ENCODE measurements at places on chromosomes 7 and 10. TPM values are rescaled to one million over a fixed set of nuclear protein-coding genes. Genes with fewer than 3 reads are reported as not detected.

The MCM10 gene
- total RNA-seq, result 9.4 TPM

DNA sequence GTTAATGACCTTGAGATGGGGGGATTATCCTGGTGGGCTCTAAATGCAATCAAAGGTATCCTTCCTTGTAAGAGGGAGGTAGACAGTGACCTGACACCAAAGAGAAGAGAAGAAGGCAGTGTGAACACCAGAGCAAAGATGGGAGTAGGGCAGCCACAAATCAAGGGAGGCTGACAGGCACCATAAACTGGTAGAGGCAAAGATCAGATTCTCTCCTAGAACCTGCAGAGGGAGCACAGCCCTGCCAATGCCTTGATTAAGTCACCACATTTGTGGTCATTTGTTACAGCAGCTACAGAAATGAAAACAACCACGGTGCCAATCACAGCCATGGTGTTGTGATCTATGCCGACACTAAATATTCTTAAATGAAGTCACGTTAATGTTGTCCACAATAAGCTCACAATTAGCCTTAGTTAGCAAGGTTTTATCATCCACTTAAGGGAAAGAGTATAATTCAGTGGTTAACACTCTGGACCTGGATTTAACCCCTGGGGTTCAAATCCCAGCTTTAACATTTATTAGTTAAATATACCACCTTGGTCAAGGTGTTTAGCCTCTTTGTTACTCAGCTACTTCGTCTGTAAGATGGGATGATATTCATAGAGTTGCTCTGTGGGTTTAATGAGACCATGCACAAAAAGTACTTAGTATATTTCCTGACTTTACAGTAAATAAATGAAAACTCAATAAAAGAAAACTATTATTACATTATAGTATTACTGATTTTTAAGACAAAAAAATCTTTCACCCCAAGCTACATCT is 70.8 kb downstream of the SGMS1 start:
- peak; percentile 65 for DNase-seq

The CFAP69 gene
- 1.6 TPM for total RNA-seq

DNA sequence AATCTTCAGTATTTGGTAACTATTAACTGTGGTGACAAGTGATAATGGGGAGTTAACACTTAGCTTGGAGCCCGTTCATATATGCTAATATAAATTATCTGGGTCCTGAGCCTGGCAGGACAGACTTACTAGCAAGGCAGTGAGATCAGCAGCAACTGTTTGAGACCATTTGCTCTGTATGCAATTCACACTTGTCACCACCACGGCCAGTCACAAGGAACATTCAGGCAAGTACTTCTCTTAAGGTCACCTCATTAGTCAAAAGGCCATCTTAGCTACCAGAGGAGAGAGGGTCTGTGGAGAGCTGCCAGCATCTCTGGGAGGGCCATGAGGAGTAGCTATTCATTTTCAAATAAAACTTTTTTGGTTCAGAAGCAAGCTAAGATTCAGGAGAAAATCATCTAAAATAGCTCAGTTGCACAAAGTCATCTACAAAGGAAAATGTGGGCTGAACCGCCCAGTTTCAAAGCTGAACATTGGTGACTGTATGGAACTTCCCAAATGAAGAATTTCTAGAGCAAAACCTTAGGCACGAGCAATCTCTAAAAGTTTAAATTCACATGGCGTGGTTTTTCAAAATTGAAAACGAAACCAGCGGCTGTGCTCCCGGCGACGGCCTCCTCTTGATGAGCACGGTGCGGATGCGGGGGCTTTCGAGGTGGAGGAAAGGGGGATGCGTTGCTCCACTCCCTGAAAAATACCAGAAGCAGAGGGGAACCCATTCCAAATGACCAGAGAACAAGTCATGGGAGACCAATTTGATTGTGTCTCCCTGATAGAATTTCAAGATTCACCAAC is 233.5 kb upstream of the MGMT start:
- DNase-seq, result no peak

- DNase-seq, result peak; percentile 44
Observed at GRCh38 chr10:135601-136464, 578 bp downstream of the ZMYND11 start.

GRCh38 chr7:16419859-16420258 is 1.5 kb downstream of the CRPPA start:
- no peak for DNase-seq

The FAM221A gene
- 7.0 TPM for total RNA-seq

The TMEM270 gene
- total RNA-seq, result 0.32 TPM

DNA sequence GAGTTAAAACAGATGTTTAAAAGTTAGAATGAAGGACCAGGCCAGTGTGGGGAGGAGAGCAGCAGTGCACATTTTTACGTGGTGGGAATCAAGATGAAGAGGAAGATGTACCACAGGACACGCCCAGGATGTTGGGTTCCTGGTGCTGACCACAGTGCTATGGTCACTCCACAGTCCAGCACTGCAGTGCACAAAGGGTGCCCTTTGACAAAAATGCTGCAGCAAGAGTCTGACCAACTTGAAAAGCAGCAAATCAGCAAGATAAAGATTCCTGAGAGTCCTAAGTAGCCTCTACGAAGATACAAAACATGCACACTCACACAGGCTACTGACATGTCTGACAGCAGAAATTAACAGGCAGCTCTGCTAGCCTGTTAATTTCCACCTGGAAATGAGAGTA is 107.1 kb downstream of the PIP4K2A start:
- DNase-seq, result no peak

The OR2A5 gene
- total RNA-seq, result not detected

The DPCD gene
- total RNA-seq, result 46.7 TPM

The GIMAP1 gene
- total RNA-seq, result 0.07 TPM

GRCh38 chr7:71770269-71770907 is 638.4 kb downstream of the GALNT17 start:
- peak; percentile 86 for DNase-seq

- no peak for DNase-seq
Observed at GRCh38 chr7:45710271-45711160, 136.3 kb downstream of the ADCY1 start.

DNA sequence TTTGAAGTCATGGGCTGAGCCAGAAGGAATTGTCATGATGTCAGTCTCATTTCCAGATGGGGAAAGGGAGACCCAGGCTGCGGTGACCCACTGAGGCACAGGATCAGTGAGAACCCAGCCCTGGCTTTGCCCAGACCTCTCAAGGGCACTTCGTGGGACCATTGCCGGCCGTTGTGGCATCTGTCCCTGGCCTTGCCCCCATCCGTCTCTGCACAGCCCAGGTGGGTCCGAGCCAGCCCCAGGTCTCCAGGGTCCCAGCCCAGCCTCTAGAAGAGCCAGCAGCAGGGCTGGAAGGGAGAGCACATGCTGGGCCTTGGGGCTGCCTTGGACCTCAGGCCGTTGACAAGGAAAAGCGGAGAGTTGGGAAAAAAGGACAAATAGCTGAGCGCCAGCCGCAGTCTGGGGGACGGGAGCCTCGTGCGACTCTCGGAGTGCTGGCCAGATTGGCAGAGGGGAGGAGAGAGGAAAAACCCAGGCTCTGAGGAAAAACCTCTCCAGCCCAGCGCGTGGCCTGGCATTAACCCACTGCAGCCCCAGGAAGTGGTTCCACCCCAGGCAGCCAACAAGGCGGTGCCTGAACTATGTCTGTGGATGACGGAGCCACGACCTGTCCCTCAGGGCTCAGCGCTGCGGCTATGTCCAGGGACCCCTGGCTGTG is 30.2 kb downstream of the GRIFIN start:
- DNase-seq, result no peak

DNA sequence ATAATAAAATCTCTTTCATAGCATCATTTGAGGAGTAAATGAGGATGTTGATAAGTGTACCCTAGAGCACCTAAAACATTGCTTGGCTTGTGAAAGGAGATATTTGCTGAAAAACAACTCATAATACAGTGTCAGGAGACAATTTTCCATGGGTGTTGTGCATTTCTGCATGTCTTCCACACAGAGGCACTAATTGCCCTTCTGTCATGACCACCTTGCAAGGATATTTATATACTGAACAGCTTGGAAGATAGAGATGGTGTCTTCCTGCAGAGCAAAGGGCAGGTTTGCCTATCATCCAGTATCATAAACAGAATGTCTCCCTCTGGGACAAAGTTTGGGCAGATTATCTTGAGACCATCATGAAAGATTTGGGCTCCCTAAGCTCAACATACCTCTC is 495.2 kb upstream of the LRRN3 start:
- DNase-seq, result no peak

The LCOR gene
- total RNA-seq, result 15.8 TPM

The CADPS2 gene
- total RNA-seq, result 5.9 TPM

The NKX1-2 gene
- 0.02 TPM for total RNA-seq

GRCh38 chr7:45414226-45414625 is 159.9 kb upstream of the ADCY1 start:
- DNase-seq, result no peak

DNA sequence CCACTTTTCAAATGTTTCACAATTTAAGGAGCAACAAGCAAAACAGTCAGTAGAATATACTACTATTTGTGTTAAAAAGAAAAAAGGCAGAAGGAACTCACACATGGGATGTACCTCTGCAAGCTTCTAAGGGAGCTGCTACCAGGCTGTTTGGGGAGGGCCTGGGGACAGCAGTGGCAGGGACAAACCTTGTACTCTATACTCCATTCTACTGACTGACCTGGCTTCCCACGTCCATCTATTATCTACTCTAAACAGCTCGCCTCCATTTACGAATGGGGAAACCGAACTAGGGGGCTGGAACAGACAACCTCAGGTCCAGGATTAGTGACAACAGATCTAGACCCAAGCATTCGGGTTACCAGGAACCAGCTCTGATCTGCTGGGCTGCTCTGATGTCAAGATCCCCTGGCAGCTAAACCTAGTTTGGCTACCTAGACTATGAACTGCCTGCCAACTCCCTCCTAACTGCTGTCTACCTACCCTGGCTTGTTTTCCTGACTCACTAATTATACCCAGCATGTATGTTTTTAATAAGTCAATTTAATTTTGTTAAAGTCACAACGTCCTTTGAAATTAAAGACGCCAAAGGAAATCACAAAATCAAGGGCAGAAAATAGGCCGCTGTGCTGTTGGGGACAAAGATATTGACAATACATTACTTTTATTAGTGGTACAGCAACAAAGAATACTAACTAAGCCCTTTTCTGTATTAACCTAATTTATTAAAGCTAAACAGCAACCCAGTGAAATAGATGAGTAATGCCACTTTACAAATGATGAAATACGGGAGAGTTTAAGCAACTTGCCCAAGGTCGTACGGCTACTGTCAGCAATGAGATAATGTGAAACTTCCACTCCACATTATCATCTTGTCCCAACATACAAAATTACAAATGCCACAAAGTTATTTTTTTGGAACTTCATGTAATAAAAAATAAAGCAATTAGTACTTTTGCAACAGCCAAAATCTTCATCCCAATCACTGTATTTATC is 5.3 kb downstream of the PSAP start:
- no peak for DNase-seq
